ENCODE measurements at places on chromosomes 7 and 10. TPM values are rescaled to one million over a fixed set of nuclear protein-coding genes. Genes with fewer than 3 reads are reported as not detected.

- no peak for ATAC-seq
These were observed 12.9 kb downstream of the BAG3 start for GRCh38 chr10:119663866-119664698.

DNA sequence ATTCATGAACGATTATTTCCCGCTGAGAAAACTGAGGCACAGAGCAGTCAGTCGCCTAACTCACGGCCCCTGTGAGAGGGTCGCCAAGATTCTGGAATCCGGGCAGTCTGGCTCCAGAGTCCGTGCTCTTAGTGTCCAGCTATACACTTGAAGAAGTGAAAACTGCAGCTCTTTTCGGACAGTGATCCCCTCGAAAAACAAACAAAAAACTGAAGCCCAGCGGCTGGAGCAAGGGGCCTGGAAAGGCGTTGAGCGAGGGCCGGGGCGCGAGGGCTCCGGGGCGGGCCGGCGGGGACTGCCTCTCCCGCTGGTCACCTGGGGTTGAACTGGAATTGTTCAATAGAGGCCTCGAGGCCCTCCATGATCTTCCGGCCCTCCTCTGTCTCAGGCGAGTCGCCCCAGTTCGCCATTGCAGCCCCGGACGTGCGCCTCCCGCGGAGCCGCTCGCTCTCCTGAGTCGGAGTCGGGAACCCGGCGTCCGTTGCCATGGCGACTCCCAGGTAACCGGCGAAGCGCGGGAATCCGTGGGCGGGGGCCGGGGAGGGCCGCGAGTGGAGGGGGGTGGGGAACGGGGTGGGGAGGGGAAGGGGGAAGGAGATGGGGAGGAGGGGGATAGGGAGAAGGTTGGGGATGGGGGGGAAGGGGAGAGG lies 881 bp downstream of the C10orf67 start:
- peak; percentile 20 for ATAC-seq

- no peak for ATAC-seq
These were observed 123.8 kb downstream of the ADARB2 start for GRCh38 chr10:1613511-1613910.

MDH2 gene
- total RNA-seq = 120 TPM

GRCh38 chr7:31083210-31083786 lies 31.2 kb downstream of the ADCYAP1R1 start:
- peak; percentile 63 for ATAC-seq

GRCh38 chr7:45237788-45238461 lies 80.3 kb downstream of the RAMP3 start:
- ATAC-seq = no peak

GRCh38 chr10:7968510-7969112 lies 85.9 kb upstream of the GATA3 start:
- no peak for ATAC-seq

- ATAC-seq = no peak
These were observed 761.5 kb upstream of the POM121L12 start for GRCh38 chr7:52273685-52274610.

GRCh38 chr10:24731942-24732341 lies 8.3 kb upstream of the ARHGAP21 start:
- ATAC-seq = no peak

CYP2E1 gene
- 1.2 TPM for total RNA-seq

FBXL13 gene
- 1.3 TPM for total RNA-seq

Measured in gastroesophageal sphincter (tissue), 4 donors.